Lower lobe of right lung (tissue), 2 donors: ENCODE measurements at places on chromosomes 16 and 17. TPM values are rescaled to one million over a fixed set of nuclear protein-coding genes. Genes with fewer than 3 reads are reported as not detected.
A peak's percentile ranks its signal among the peaks of the same experiment; 100 is the strongest.

DNA sequence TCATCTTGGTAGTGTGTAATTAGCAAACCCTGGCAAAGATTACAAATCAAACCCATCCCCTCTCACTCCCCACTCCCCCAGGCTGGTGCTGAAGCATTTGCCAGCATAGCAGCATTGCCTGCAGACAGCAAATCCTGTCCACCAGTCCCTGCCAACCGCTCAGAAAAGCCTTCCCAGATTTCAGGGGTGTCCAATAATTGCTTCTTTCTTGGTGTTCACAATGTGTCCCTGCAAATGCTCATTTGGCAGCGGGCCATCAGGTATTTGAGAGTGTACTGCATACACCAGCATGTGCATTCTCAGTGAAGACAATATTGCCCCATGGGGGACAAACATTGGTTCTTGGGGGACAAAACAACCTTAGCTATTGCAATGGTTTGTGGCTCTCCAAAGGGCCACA is 28.2 kb downstream of the ORC6 start:
- no peak overlapping the region for H3K4me3 ChIP-seq
- no peak for DNase-seq
- no peak overlapping the region for H3K27ac ChIP-seq

- H3K27ac ChIP-seq, result no peak overlapping the region
- no peak overlapping the region for H3K4me3 ChIP-seq
- no peaks in the 10 kb centered on the region for H3K4me1 ChIP-seq
- H3K27me3 ChIP-seq, result no peaks in the 10 kb centered on the region
- H3K36me3 ChIP-seq, result no peaks in the 10 kb centered on the region
- DNase-seq, result no peak
Measured at GRCh38 chr17:12362853-12363455, 302.7 kb upstream of the MYOCD start.

DNA sequence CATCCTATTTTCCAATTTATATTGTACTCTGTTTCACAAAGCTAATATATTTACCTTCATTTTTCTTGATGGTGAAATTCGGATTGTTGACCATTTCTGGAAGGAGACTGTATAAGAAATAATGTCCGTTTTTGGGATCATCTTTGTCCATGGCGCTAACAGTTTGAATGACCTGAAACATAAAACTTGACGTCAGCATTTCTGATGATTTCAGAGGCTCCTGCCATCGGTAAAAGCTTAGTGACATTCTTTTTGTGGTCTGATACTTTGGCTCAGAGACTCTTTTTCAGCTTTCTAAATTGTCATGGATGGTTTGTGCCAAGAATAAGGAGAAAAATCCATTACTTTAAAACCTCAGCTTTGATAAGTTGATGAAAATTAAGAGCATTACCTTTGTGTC is 322.5 kb downstream of the CDH8 start:
- H3K4me3 ChIP-seq, result no peak overlapping the region
- no peak for DNase-seq
- H3K4me1 ChIP-seq, result no peaks in the 10 kb centered on the region
- no peaks in the 10 kb centered on the region for H3K36me3 ChIP-seq
- no peak overlapping the region for H3K27ac ChIP-seq
- H3K27me3 ChIP-seq, result no peaks in the 10 kb centered on the region

DNA sequence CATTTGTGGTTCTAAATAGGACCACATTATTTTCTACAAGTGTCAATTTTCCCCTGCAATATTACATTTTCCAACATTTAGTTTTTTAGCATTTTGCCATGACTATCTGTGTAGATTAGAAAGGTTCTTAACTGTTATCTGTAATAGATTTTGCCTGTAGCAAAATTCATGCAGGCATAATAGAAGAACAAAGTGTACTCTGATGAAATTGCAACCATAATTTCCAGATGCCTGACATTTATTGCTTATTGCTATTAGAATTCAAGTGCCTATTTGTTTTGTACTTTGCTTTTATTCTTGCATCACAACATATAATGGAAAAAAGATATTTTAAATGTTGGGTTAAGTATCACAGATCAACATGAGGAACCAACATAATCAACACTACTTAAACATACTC is 337.7 kb downstream of the TOX3 start:
- no peak for DNase-seq
- no peaks in the 10 kb centered on the region for H3K36me3 ChIP-seq
- H3K4me3 ChIP-seq, result no peak overlapping the region
- H3K27ac ChIP-seq, result no peak overlapping the region

- DNase-seq, result no peak
- no peaks in the 10 kb centered on the region for H3K4me1 ChIP-seq
- H3K27ac ChIP-seq, result no peak overlapping the region
- H3K27me3 ChIP-seq, result no peaks in the 10 kb centered on the region
- H3K4me3 ChIP-seq, result no peak overlapping the region
Measured at GRCh38 chr17:72700226-72700625, 392.3 kb downstream of the SLC39A11 start.

DNA sequence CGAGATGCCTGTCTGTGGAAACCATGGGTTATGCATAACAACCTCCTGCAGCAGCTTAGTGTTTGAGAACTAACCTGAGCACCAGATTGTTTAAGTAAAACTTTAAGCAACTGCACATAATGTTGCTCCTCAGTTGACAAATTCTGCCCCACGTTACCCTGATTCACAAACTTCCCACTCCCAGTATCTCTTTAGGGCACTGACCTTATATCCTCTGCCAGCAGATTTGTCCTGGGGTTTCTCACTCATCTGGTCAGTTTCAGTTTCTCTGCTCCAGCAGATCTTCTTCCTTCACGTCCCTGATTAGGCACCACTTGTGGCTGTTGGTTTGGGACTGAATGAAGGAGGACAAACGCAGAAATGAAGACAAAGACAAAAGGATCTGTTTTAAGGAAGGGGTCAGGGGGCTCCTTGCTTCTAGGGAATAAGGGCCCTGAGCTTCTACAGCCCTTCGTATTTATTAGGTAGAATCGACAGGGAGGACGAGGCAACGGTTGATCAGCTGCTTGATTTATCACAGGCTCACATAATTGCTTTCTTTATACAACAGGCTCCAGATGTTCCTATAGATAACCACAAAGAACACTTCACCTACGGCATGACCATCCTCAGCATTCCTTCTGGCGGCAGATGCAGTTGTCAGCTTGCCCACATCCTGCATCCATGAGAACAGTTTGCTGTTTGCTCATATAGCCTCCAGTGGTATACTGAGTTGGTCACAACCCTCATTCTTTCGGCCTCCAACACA is 13.5 kb upstream of the ZNF689 start:
- H3K27ac ChIP-seq, result no peak overlapping the region
- H3K27me3 ChIP-seq, result no peaks in the 10 kb centered on the region
- H3K4me1 ChIP-seq, result peaks cover 4% of the 10 kb centered on the region
- no peak for DNase-seq

DNA sequence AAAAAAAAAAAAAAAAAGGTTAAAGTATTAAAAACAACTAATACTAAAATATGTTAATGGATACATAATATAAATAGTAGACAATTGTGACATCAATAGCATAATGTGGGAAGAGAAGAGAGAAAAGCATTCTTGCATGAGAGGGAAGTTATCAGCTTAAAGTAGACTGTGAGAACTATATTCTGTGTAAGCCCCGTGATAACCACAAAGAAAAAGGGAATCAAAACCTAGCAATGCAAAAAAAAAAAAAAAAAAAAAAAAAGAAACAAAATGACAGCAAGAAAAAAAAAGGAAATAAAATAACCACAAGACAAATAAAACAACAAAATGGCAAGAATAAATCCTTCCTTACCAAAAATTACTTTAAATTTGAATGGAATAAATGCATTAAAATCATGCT is 39.8 kb upstream of the MYLK3 start:
- no peaks in the 10 kb centered on the region for H3K36me3 ChIP-seq
- H3K27me3 ChIP-seq, result no peaks in the 10 kb centered on the region
- no peak for DNase-seq

DNA sequence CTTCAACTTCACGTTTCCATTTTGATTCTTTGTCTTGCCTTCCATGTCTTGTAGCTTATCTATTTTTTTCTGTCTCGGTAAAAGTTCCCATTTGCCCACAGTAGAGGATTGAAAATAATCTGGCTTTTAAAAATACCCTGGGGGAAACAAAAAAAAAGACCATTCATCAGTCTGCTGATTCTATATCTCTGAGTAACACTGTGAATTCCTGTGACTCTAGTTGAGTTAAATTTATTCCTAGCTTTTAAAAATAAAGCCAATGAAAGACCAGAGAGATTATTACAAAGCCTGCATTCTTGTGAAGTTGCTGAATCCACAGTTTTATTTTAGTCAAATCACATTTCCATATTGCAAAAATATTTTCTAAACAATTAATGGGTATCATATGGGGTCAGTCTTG is 532.3 kb downstream of the CDH13 start:
- no peak for DNase-seq
- H3K4me1 ChIP-seq, result no peaks in the 10 kb centered on the region
- H3K4me3 ChIP-seq, result no peak overlapping the region
- H3K36me3 ChIP-seq, result no peaks in the 10 kb centered on the region
- H3K27ac ChIP-seq, result no peak overlapping the region

- no peak overlapping the region for H3K4me3 ChIP-seq
- DNase-seq, result no peak
- no peak overlapping the region for H3K27ac ChIP-seq
- peaks cover 12% of the 10 kb centered on the region for H3K4me1 ChIP-seq
- no peaks in the 10 kb centered on the region for H3K36me3 ChIP-seq
Measured at GRCh38 chr17:27512511-27513346, 56.5 kb downstream of the KSR1 start.

DNA sequence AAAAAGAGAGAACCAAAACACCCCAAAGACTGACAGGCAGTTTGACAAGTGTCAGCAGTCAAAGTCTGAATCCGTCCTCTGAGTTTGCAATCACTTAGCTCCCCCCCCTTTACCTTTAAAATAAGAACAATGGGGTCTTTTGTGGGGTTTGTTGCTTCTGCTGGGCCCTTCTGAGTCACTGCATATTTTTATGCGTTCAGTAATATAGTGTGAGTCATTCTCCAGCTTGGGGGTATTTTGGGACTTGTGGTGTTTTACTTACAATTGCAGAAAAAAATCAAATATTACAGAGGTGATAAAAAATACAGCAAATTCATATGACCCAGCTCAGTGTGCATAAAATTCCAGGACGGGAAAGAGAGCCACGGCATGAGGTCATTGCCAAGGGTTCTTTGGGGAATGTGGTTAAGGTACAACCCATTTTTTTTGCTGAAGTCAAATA is 120.1 kb downstream of the CYLD start:
- no peak overlapping the region for H3K4me3 ChIP-seq
- no peak overlapping the region for H3K27ac ChIP-seq
- H3K36me3 ChIP-seq, result no peaks in the 10 kb centered on the region

GRCh38 chr17:29617481-29618271 is 5.0 kb downstream of the CORO6 start:
- H3K27ac ChIP-seq, result peak overlapping the region; percentile 61
- peak overlapping the region; percentile 53 for H3K4me3 ChIP-seq
- DNase-seq, result peak; percentile 92

GRCh38 chr16:68707340-68708152 is 29.5 kb upstream of the CDH1 start:
- peak; percentile 86 for DNase-seq
- H3K27ac ChIP-seq, result peak overlapping the region; percentile 43
- no peaks in the 10 kb centered on the region for H3K36me3 ChIP-seq

- H3K36me3 ChIP-seq, result peaks cover 52% of the 10 kb centered on the region
- H3K27ac ChIP-seq, result no peak overlapping the region
- peak; percentile 65 for DNase-seq
- H3K27me3 ChIP-seq, result no peaks in the 10 kb centered on the region
- H3K4me1 ChIP-seq, result peaks cover 57% of the 10 kb centered on the region
Measured at GRCh38 chr16:57795431-57795878, 6.8 kb downstream of the KIFC3 start.

Gene KCNH6
- 0.27 TPM for total RNA-seq

Gene TMEM92
- 9.2 TPM for total RNA-seq

Gene CDH11
- total RNA-seq, result 94.1 TPM

Gene CDRT15L2
- not detected for total RNA-seq
